ENCODE measurements at places on chromosomes 7 and 10.

GRCh38 chr7:151451156-151451555, 11.2 kb upstream of the CRYGN start:
- DNase-seq = no peak

DNA sequence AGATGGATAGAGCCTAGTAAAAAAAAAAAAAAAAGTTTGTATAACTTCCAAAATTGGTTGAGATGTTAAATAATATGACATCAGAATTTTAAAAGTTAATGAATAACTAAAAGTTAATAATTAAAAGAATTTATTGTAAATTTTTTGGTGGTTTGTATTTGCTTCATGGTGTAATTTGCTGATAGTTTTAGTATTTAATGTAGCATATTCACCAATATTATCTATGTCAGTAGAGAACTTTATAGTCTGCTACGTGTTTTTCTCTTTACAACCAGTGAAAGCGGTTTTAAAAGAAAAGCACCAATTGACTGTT, 51.8 kb upstream of the STEAP4 start:
- DNase-seq = no peak

DNA sequence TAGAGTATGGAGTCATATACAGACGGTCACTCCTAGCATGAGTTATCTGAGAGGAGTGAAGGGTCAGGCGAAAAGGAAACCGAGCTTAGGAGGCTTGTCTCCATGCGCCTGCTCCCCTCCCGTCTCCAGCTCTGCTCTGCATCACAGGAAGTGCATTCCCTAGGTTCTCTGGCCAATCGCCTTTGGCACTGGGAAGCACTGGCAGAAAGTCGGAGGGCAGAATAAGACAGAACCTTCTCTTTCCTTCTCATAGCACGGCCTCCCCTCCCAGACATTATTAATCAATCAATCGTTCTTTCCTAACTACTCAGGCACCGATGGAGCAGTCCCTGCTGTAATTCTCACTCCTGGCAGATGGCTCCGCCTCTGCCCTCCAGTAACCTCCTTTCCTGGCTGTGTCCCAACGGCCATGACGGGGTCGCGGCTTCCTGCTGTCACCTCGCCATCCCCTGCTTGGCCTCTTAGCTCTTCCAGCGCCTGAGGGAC, 177.1 kb downstream of the FRMD4A start:
- DNase-seq = no peak

DNA sequence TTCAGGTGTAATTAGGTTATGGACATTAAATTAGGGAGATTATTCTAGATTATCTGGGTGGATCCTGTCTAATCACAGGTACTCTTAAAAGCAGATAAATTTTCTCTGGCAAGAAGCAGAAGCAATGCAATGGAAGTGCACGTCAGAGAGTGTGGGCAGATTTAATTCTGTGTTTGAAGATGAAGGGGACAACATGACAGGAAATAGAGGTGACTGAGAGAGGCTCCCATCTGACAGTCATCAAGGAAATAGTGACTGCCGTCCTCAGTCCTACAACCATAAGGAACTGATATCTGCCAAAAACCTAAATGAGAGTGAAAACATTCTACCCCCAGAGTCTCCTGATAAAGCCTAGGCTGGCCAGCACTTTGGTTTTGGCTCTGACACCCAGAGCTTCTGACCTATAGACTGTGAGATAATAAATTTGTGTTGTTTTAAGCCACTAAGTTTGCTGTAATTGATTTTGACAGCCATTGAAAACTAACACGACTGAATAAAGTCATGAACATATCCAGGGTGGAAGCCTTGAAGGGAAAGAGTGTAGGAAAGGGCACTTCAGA, 30.5 kb upstream of the DDX50 start:
- DNase-seq = no peak

- no peak for DNase-seq
Measured at GRCh38 chr10:75117995-75118394, 6.5 kb downstream of the SAMD8 start.

GRCh38 chr10:101226491-101227428, 2.5 kb downstream of the LBX1 start:
- no peak for DNase-seq

DNA sequence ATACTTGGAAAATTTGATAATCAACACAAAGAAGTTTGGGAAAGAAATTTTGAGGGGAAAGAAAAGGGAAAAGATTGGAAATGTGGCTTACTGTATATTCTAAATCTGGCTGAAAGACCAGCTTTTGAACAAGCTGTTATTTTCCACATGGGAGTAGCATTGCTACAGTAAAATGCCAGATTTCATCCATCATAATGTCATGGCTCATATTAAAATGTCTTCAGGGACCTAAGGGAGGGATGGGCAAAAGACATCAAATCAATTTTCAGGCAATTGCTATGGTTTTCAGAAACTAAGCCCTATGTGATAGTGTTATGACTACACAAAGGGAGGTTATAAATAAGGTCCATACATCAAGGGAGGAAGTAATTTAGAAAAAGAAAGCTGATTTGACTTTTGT, 1116.9 kb upstream of the CELF2 start:
- no peak for DNase-seq

DNA sequence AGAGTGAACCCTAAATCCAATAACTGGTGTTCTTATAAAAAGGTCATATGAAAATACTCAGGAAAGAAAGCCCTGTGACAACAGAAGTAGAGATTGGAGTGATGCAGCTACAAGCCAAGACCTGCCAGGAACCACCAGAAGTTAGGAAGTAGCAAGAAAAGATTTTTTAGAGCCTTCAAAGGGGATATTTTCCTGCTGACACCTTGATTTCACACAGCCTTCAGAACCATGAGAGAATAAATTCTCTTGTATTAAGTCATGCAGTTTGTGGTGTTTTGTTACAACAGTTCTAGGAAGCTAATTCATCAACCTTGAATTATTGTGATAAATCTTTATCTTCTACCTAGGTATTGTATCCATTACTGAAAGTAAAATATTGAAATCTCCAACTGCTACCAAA, 81.0 kb downstream of the HYCC1 start:
- no peak for DNase-seq

DNA sequence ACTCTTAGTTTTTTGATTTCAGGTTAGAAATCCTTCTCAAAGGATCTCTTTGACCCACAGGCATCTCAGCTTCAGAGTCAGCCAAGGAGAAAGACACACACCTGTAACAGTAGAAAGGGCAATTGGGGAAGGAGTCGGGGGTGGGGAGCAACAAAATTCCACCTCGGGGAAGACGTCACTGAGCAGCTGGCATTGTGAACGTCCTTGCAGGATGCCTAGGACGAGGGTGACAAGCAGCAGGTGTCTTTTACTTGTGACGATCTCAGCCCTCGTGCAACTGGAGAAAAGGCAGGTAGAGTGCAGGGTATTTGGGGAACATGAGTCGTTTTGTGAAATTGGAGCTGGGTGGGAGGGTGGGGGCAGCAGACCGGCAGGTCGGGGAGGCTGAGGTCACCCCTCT, 627.0 kb downstream of the ACTR3B start:
- DNase-seq = no peak

DNA sequence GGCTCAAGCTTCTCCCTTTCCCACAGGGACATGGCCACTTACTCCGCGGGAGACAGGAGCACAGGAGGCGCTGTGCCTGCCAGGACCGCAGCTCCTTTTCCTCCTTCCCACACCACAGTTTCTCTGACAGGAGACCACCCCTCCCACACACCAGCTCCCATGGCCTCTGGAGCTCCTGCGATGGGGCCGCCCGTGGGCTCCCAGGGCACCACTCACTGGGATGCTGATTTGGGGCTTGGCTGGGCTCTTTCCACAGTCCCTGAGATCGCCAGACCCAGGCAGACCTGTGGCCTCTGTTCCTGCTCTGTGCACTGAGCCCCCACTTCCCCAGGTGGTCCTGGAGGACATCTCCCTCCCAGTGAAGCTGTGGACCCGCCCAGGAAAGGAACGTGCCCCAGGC, 226.9 kb upstream of the SHH start:
- DNase-seq = no peak

DNA sequence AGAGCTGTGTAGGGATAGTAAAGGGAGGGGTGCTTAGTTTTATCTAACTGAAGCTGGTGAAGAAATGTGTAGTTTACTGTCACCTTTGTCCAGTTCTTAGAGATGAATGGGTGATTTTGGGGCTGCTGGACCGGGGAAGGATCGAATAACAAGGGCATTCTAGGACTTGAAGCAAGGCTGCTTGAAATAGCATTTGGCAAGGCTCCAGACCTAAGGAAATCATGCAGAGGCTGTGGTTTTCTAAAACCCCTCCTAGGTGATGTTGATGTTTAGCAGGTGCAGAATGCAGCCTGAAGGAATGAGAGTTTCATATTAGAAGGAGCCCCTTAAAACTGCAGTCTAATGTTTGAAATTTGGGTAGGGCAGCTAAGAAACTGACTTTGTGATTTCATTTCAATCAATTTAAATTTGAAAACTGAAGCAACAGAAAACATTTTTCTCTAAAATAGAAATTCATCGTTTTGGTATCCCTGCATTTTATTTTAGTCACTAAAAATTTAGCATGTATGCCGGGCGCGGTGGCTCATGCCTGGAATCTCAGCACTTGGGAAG, 68.5 kb downstream of the TET1 start:
- DNase-seq = no peak

DNA sequence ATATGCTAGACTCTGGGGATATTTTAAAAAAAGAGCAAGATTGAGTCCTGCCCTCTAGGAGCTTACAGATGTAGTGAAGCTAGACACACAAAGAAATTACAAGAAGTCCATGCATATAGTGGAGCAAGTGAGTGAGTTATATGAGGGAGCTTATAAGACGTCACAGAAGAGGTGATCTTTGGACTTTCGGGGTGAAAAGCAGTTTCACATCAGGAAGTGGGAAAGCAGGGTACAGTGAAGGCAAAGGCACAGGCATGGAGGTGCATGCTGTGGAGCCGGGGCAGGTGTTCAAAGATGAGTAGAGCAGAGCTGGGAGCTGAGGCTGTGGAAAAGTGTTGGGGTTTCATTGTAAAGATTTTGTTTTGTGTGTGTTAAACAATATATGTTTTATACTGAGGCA, 38.5 kb upstream of the EXOC6 start:
- DNase-seq = no peak

DNA sequence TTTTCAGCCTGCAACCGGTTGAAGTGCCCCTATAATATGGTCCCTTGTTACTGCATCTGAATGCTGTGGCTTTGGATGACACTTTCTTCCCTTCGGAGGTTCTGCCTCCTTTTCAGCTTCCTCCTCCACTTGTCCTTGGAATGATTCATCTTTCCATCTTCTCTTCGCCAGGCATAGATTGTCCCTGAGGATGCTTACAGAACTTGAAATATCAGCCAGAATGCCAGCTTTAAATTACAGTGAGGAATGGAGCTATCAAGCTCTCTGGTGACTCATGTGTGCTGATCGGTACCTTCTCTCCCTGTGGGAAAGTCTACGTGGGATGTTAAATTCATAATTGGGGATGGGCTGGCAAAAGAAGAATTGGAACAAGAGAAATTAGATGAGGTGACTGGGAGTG, 45.9 kb upstream of the PDK4 start:
- no peak for DNase-seq

GRCh38 chr10:77036276-77036675, 601.3 kb downstream of the KCNMA1 start:
- DNase-seq = no peak

GRCh38 chr7:143373255-143373794, 7.8 kb upstream of the ZYX start:
- no peak for DNase-seq

- no peak for DNase-seq
Measured at GRCh38 chr7:19392246-19392645, 247.0 kb upstream of the FERD3L start.

DNA sequence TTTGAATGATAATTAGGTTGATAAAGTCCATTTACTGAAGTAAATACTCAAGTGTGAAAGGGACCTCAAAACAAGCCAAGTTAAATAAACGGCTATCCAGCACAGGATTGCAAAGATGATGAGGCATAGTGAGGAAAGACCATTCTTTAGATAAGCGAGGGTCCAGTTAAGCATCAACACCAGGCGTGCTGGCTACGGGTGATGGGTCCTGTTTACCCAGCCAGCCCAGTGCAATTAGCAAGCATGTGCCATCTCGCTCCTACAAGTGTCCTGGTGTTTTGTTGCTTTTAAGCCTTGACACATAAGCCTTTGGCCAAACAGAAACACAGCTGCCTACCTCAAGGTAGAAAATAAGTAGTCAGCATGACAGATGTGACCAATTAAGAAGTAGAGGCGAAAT, 7.1 kb downstream of the NEBL start:
- no peak for DNase-seq

- DNase-seq = no peak
Measured at GRCh38 chr7:81725812-81726127, 44.1 kb downstream of the HGF start.

DNA sequence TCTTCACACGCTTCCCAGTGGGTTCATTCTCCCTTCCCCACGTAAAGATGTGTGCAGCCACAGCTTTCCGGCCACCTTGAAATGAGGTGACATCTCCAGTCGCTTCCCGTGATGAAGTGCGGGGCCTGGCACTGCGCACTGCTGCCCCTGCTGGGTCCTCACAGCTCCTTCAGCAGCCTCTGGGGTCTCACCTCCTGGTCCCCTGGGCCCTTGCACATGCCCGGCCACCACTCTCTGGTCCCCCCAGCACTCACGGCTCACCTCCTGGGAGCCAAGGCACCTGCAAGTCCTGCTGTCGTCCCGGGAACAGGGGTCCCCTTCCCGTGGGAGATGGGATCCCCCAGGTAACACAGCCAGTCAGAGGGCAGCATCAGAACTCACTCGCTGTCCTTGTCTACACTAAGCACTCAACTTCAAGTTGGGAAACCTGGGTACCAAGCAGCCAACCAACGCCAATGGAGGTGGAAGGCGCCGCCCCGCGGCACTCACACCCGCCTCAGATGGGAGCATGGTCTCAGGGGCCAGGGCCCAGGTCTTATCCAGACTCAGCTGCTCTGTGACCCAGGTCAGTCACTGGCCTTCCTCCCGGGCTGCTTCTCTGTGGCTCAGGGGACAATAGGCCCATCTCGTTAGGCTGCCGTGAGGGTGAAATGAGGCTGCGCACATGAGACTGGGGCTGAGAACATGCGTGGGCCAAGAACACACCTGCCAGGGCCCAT, 176.2 kb downstream of the PTPRN2 start:
- DNase-seq = no peak

- DNase-seq = no peak
Measured at GRCh38 chr7:105057472-105057871, 43.5 kb downstream of the KMT2E start.

GRCh38 chr7:32506266-32507054, 11.2 kb downstream of the AVL9 start:
- no peak for DNase-seq

- no peak for DNase-seq
Measured at GRCh38 chr10:79349766-79350406, 2.6 kb downstream of the PPIF start.

Measured in GOT3 (cell line).